Renal cortex interstitium (tissue), 15 donors: ENCODE measurements at places on chromosomes 6 and 20.

DNA sequence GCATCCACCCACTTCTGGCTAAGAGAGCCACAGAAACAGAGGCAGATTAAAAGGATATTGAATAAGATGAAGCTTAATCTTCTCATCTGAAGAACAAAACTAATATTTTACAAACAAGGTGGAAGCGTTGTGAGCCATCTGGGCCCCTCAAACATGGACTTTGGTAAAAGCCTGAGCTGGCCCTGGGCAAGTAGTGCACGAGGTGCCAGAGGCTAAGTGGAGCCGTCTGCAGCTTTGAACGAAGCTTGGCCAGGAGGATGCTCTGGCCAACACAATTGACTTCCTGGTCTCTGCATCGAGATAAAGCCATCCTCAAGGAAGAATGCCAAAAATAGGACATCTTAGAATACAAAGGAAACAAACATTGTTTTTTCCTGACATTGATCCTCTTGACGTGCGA is 53.2 kb upstream of the PLEKHG1 start:
- DNase-seq = no peak

- DNase-seq = no peak
These were observed 156.9 kb downstream of the ASCC3 start for GRCh38 chr6:100724222-100724621.

- no peak for DNase-seq
These were observed 246.9 kb downstream of the PACRG start for GRCh38 chr6:162974685-162975084.

DNA sequence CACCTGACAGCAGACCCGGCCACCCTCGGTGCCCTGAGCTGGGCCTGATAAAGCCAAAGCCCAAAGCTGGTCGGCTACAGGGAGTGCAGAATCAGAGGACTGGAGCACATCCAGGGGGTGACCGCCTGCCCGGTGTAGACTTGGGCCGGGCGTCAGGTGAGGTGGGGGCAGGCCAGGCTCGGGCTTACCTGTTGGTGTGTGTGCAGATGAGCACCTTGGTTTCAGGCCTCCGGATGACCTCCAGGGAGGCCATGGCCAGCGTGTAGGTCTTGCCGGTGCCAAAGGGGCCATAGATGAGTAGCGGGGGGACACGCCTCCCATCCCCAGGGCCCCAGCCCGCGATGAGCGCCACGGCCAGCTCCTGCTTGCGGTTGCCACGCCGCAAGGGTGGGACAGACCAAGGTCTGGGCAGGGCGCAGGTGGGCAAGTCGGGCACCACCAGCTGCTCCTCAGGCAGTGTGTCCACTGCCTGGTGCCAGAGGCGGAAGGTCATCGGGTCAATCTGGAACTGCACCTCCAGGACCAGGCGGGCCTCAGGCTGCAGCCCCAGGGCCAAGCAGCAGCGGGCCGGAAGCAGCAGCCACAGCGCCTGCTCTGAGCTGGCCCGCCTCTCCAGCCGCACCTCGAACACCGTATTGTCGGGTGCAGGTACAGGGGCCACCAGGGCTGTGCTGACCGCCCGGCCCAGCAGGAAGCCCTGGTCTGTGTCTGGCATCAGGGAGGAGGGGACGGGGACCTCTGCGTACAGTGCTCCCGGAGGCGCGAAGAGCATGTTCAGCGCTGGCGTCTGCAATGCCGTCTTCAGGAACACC is 5.7 kb downstream of the HELZ2 start:
- DNase-seq = no peak

DNA sequence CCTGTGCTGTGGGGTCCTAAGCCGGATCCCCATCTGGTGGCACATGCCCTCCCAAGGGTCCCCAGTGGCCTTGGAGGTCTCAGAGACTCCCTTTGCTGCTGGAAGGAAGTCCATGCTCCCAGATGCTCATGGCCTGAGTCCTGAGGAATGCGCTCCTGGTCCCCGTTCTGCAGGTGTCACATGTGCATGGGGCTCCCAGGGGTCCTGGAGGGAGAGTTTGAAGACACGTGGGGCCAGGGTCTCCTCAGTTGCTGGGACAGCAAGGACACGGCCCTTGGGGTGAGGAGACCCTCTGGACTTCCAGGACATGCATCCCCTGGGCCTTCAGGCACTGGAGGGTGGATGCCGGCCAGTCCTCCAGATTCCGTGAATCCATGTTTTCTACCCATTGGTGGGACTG is 11.7 kb downstream of the ZBP1 start:
- no peak for DNase-seq

GRCh38 chr6:84458271-84458670 is 230.8 kb upstream of the CEP162 start:
- DNase-seq = no peak

DNA sequence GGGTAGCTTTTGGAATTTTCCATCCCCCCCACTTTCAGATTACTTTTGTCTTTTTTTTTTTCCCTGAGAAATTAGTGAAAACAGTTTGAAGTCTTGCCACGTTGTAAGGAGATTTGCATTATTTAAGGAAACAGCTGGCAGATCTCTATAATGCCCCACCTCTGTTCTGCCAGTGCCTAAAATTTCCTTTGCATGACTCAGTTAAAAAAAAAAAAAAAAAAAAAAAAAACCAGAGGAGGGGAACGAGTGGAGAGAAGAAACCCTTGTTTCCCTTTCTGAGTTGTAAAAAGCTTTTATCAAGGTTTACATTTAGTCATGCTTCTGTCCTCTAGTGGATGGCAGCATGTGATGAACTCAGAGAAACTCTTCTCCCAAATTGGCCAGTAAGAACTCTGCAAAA is 33.5 kb downstream of the CARMIL1 start:
- no peak for DNase-seq

- no peak for DNase-seq
These were observed 181.5 kb upstream of the TCF21 start for GRCh38 chr6:133707456-133707855.

GRCh38 chr6:26234421-26235301 is 130.3 kb upstream of the BTN3A2 start:
- DNase-seq = peak; percentile 91

GRCh38 chr20:63835021-63835858 is 4.2 kb upstream of the ZBTB46 start:
- DNase-seq = peak; percentile 92

- no peak for DNase-seq
These were observed 38.4 kb downstream of the KIF25 start for GRCh38 chr6:168035661-168036545.

DNA sequence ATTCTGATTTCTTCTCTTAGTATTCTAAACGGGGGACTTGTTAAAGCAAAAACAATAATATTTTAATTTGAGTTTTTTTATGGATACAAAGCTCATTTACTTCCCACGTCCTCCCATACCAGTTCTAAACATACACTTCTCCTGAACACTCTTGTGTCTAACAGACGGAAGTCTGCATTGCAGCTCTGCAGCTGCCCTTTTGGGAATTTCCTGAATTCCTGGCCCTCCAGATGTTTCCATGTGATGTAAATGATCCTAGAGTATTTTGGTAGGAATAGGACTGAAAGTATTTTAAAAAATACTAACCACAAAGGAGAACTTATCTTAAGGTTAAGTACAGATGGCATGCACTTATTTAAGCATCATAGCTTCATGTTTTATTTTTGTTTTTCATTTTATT is 886.7 kb downstream of the TBC1D32 start:
- no peak for DNase-seq

- no peak for DNase-seq
These were observed 4.9 kb downstream of the MAPK13 start for GRCh38 chr6:36135053-36135731.

DNA sequence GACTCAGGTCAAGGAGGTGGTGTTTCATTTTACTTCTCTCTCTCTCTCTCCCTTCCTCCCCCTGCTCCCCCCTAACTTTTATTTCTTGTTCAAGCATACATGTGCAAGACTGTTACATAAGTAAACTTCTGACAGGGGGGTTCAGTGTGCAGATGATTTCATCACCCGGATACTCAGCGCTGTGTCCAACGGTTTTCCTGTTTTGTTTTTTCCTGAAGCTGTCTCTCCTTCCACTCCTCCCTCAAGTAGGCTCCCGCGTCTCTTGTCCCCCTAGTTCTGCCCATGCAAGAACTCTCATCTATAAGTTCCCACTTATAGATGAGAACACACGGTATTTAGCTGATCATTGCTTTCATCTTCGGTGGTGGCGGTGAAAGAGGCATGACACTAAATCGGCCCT is 751.9 kb upstream of the DEFB115 start:
- no peak for DNase-seq

GRCh38 chr6:15843226-15843625 is 180.4 kb upstream of the DTNBP1 start:
- no peak for DNase-seq

- DNase-seq = no peak
These were observed 7.5 kb upstream of the GTF3C6 start for GRCh38 chr6:110951008-110951407.

DNA sequence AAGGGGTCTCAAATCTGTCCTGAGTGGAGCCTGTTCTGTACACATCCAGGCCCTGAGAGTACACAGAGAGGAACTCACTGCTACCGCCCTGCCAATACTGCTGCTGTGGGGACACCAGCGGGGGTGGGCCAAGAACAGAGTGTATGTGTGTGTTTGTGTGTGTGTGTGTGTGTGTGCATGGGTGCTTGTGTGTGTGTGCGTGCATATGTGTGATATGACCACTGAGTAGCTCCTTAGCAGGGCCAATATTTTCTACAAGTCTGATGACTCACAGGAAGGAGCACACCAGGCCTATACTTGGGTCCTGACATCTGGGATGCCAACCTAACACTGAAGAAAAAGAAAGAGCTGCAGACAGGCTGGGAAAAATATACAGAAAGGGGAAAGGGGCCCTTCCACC is 1.4 kb downstream of the RAET1E start:
- DNase-seq = no peak

DNA sequence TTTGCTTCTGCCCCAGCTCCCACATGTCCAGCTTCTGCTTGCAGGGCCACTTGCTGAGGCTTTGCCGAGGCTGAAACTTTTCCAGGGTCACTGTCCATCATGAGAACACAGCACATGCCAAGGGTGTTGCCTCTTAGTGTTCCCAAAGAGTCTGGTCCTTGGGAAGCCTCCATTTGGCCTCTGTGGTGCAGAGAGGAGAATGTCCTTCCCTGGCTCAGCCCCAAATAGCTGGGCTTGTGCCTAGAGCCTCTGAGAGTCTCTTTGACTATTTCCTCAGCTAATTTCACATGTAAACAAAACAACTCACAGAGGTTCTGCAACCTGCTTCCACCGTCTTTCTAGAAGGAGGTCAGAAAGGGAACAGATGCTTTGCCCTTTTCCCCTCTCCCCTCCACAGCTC is 40.4 kb upstream of the RAB23 start:
- DNase-seq = no peak

DNA sequence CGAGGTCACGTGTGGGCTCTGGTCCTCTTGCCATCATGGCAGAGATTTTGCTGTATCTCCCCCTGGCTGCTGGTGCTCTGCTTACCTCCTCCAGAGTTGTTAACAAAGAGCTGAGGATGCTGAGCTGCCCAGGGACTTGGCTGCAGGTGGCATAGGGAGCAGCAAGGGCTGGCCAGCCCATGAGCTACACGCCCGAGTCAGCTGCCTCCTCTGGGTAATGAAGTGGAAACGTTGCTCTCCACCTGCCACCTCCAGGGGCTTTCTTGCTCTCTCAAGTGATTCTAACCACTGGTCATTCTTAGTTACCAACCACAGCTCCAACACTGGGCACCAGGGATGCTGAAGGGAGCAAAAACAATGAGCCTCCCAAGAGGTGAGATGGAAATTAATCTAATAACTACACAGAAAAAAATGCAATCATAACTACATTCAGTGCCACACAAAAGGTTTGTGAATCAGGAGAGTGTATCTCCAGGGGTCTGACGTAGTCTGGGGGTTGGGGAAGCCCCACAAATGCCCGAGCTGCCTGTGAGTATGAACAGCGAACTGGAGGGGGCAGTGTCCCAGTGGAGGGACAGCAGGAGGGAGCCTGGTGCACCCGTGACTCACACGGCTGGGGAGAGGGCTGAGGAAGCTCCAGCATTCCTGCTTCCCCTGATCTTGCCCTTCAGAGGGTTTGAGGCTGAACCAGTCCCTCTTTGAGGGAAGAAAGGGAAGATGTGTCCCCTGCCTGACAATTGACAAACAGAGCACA is 78.7 kb downstream of the CDH26 start:
- DNase-seq = no peak

GRCh38 chr20:3452136-3452535 is 18.7 kb upstream of the ATRN start:
- DNase-seq = no peak

DNA sequence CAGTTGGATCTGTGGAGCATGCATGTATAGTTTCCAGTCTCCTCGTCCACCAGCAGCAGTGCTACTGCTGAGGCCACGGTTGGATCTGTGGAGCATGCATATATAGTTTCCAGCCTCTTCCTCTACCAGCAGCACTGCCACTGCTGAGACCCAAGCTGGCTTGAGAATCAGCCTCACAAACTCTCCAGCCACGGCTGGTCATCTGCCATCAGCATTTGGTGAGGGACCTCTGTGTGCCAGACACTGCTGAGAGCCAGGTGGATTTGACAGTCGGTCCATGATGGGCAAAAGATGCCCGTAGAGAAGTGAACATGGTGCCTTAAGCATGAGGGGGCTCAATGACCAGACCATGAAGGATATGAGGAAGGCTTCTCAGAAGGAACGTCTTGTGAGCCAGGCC is 46.4 kb downstream of the SLC9A8 start:
- no peak for DNase-seq

DNA sequence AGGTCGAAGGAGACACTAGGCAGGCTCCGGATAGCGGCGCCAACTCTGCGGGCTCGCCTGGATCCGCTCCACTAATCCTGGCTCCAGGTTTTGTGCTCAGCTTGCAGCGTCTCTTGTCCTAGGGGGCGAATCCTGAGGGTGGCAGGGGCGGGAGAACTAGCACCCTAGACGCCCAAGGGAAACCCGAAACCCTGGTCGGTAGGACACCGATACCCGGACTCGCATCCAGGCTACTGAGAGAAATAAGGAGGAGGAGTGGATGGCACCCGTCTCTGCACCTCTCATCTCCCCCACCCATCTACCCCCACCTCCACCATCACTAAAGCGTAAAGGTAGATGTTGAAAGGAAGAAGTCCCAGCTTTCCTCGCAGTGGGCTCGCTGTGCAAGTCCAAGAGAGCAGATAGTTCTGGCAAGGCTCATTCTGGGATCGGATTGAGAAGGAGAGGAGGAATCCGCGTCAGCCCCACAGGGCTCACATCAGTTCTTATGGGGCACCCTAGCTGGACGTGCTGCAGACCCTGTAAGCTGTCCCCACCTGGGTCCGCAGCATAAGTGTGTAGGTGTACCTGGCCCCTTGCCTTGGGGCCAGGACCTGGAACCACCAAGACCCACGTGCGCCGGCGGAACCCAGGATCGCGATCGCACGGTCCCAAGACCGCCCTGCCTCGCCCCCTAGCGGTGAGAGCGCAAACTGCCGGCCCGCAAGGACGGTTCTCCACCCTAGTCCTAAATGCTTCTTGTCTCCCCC is 6.9 kb downstream of the SLC32A1 start:
- no peak for DNase-seq

GRCh38 chr6:106056060-106056745 is 29.9 kb upstream of the PRDM1 start:
- no peak for DNase-seq
